ENCODE measurements at places on chromosomes 11 and 22.

DNA sequence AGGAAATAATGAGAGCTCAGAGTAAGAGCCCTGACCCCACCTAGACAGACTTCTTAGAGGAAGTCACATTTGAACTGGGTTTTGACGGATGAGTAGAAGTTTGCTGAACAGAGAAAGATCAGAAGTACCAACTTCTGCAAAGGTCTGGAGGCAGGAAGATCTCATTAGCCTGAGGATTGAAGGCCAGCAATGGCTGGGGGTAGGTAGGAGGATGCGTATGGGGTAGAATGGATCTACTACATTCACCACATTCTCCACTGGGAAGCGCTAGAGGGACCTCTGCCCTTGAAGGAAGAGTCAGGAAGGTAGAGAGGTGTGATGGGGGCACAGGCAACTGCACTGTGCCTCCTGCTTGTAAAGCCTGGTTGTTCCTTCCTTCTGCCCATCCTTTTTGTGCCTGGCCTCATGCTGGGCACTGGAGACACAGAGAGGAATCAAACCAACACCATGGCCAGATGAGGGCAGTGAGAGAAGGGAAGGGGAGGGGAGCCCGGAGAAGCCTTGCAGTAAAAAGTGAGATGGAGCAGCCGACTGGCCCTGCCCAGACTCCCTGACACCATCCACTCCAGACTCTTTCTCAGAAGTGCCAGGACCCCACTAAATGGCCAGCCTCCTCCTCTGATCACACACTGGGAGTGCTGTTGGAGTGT is 4.9 kb downstream of the TPBGL start:
- no peak for DNase-seq

- DNase-seq = no peak
Observed at GRCh38 chr11:103024086-103024485, 67.9 kb downstream of the DCUN1D5 start.

DNA sequence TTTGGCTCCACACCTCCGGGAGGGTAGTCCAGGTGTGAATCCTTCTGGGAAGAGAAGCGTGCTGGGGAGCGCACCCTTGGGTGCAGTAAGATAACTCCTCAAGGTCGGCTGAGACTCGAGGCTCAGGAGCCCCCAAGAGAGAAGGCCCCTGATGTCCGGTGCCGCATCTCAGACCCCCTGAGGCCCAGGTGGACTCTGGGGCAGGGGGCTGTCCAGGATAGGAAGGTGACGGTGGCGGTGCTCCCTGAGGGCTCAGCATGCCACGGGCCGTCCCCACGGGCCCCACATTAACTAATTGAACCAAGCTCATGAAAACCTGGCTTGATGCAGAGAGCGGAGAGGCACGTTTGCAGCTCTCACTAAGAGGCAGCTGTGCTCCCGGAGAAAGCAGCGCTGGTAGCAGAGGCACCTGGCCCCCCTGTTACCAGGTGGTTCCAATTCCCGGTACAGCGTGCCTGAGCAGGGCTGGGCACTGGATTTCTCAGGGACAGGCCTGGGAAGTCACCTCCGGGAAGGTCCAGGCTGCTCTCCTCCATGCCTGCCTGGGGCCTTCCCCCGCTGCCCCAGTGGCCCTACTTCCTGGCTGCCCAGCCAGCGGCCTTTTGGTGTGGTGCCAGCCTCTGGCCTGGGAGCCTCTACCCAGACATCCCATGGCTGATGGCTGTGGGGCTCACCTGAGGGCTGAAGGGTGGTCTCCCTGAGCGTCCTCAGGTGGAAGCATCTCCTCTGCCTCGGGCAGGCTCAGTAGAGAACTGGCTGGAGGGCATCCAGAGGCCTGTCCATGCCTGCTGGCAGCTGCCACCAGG is 1.1 kb downstream of the KCNQ1 start:
- no peak for DNase-seq

DNA sequence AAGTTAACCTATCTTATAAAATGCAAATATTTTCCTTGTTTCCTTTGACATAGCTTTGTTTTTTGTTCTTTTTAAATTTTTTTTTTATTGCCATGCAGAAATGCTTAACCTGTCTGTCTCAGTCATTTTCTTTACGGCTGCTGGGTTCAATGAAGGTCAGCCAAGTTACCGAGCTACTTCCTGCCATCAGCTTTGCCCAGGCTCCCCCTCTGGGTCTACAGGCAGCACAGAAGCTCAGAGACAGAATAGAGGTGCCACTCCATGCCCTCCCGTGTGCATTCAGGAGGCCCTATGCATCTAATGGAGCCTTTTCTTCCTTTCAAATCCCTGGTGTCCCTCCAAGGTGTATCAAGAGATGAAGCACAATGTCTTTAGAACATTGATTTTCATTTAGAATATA is 411.0 kb upstream of the NARS2 start:
- DNase-seq = no peak

DNA sequence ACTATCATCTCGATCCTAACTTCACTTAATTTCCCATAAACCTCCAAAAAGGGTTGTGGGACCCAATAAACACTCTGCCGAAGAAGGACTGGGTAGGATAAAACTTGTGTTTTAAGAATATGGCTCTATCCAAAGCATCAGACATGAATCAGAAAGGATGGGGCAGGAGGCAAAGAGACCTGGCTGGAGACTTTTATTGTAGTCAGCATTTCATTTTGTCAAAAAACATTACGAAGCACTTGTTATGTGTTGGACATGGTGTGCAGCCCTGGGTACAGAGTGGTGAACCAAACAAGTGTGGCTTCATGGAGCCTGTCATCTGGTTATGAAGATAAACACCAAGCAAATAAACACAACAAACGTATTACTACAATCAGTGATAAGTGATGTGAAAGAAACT is 17.3 kb downstream of the IL10RA start:
- no peak for DNase-seq

- DNase-seq = no peak
Observed at GRCh38 chr11:13923716-13924650, 38.5 kb upstream of the SPON1 start.

DNA sequence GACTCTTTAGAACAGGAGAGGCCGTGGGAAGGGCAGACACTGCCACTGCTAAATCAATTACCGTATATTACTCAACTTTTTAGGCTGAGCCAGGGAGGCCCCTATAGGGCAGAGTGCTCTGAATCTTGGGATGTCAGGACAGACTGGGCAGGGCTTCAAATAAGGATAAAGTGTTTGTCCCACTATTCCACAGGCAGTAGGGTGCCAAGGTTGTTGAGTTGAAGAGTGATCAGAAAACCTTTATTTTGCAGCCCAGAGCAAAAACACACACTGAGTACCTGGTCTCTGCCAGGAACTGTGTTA is 1.6 kb upstream of the B4GAT1 start:
- DNase-seq = no peak

DNA sequence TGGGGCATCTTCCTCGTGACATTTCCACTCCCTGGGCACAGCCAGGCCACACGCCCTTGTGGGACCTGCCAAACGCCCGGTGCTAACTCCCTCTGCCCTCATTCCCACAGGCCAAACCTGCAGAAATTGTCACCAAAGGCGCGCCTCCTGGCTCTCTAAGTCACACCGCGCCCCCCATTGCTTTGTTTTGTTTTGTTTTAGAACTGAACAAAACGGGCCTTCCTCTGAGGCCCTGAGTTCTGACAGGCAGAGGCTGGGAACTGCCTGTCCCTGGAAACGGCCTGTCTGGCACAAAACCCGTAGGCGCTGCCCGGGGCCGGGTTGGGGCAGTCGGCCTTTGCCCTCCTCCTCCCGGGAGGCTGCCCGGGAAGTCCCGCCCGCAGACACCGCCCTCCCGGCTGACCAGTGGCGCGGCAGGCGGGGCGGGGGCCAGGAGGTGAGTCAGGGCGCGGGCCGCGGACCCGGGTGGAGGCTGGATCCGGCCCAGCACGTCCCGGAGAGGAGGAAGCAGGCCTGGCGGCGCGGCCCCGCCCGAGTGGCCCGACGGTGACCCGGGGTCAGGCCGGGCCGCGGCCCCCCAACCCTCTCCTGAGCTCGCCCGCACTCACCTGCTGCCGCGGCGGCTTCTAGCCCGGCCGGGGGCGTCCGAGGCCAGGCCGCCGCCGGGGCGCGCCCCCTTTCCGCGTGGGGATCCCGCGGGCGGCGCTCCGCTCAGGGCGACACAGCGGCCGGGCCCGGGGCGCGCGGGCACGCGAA is 465 bp downstream of the SUN2 start:
- DNase-seq = peak; percentile 42

DNA sequence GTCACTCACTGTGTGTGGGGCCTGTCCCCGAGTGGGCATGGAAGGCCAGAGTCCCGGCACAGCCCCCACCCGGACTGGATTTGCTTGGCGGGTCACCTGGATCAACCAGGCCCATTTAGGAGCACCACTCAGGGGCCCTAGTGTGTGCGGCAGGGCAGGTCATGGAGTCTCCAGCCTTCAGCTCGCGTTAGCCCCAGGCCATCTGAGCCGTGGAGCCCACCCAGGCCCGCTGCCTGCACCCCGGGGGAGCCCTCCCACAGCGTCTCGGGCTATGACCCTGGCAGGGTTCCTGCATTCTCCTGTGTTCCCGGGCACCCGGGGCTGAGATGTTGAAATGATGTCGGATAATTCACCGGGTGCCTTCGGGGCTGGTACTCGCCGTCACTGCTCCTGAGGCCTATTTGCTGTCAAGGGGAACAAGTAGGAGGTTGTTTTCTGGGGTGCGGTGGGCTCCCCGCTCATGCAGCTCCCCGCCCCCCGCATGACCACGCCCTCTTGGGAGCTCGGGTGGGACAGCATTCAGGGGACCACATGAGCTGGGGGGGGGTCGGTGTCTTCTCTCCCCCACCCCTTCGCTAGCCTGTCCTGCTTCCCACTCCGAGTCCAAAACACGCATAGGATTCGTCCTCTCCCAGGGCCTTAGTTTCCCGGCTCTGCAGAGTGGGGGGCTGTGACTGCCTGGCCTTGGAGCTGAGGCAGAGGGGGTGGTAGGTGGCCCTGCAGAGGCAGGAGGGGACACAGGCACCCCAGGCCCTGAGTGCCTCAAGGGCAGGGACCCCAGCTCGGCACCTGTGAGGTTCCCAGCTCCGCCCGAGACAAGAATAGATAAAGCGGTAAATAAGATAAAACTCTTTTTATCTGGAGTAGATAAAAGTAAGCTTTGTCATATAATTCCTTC is 77.2 kb downstream of the KCNQ1 start:
- DNase-seq = no peak

DNA sequence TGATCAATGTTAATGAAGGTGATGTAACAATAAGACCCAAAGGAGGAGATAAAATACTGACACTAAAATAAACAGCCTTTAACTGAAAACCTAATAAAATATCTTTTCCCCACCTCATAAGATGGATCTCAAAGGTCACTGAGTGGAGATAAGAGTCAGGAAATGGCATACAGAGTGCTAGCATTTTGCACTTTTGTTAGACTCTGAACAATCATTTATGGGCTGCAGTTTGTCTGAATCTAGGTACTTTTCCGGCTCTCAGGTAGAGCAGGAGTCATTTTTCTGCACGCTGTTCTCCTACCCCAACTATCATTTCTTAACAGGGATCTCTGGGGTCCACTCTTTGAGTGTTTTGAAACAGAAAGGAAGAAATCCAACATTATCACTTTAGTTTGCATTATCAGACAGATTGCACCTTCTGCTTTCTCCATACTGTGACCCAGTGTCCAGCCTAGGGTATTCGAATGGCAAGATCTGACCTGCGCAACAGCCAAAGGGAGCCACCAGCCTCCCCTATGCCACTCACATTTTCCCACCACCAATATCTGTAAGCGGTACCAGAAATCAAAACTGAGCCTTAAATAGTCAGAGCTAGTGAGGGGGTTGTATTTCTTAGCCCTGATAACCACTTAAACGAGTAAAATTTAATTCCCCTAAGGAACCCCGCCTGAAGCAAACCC is 863 bp downstream of the SIAE start:
- no peak for DNase-seq

DNA sequence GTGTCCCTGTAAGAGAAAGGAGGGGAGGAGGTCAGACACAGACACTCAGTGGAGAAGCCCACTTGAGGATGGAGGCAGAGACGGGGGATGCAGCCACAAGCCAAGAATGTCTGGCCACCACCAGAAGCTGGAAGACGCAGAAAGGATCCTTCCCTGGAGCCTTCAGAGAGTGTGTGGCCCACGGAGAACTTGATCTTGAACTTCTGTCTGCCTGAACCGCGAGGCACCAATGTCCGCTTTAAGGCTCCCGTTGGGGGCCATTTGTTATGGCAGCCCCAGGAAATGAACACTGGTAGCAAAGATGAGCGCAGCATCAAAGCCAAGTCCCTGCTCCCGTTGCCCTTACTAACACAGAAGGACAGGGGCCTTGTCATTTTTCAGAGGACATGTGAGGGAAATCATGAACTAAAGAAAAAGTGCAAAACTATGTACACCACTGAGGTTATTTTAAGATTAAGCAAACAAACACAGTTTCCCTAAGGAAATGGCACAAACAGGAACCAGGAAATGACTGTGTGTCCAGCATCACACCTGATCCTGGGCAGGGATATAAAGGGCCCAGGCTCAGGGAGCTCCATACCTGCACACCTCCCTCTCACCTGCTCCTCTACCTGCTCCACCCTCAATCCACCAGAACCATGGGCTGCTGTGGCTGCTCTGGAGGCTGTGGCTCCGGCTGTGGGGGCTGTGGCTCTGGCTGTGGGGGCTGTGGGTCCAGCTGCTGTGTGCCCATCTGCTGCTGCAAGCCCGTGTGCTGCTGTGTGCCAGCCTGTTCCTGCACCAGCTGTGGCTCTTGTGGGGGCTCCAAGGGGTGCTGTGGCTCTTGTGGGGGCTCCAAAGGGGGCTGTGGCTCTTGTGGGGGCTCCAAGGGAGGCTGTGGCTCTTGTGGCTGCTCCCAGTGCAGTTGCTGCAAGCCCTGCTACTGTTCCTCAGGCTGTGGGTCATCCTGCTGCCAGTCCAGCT is at the start of gene KRTAP5-6:
Gene KRTAP5-6 (plus strand): TSS at position 588 of the 963 bp plus-strand sequence. CDS start 51 bp downstream, at position 639.
- no peak for DNase-seq

GRCh38 chr11:72738199-72739141 is 13.7 kb downstream of the ARAP1 start:
- DNase-seq = no peak

GRCh38 chr22:31969789-31970489 is 25.6 kb downstream of the YWHAH start:
- peak; percentile 38 for DNase-seq

DNA sequence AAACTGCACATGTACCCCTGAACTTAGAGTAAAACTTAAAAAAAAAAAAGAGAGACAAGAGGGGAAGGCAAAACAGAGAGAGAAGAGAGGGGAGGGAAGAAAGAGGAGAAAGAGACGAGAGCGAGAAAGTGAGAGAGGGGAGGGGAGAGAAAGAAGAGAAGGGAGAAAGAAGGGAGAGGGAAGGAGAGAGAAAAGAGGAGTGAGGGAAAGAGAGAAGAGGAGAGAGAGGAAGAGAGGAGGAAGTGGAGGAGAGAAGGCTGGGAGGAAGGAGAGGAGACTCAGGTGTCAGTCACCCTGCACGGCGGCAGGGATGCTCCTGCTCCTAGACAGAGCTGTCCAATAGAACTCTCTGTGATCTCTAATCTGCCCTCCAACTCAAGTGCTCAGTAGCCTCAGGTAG is 248.3 kb downstream of the MIAT start:
- no peak for DNase-seq

GRCh38 chr11:25163421-25163820 is 666.6 kb downstream of the LUZP2 start:
- peak; percentile 12 for DNase-seq

- peak; percentile 24 for DNase-seq
Observed at GRCh38 chr11:2929950-2930703, 907 bp upstream of the PHLDA2 start.

DNA sequence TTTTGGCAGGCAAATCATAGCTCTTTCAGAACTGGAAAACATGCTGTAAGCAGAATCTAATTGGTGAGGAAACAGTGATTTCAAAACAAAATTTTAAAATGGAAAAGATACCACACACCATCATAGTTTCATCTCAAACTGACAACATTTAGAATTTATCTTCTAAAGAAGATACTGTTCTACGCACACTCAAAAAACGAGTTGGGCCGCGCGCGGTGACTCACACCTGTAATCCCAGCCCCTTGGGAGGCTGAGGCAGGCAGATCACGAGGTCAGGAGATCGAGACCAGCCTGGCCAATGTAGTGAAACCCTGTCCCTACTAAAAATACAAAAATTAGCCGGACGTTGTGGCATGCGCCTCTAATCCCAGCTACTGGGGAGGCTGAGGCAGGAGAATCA is 44.2 kb upstream of the ADSL start:
- no peak for DNase-seq
